ENCODE measurements at places on chromosomes 5 and 9.

- no peak for DNase-seq
Measured at GRCh38 chr5:39331861-39332381, 32.4 kb downstream of the C9 start.

- no peak for DNase-seq
Measured at GRCh38 chr5:43332401-43332800, 19.2 kb upstream of the HMGCS1 start.

- DNase-seq, result no peak
Measured at GRCh38 chr9:10003047-10003446, 609.8 kb downstream of the PTPRD start.

GRCh38 chr5:62731022-62731421 lies 152.4 kb downstream of the LRRC70 start:
- no peak for DNase-seq

DNA sequence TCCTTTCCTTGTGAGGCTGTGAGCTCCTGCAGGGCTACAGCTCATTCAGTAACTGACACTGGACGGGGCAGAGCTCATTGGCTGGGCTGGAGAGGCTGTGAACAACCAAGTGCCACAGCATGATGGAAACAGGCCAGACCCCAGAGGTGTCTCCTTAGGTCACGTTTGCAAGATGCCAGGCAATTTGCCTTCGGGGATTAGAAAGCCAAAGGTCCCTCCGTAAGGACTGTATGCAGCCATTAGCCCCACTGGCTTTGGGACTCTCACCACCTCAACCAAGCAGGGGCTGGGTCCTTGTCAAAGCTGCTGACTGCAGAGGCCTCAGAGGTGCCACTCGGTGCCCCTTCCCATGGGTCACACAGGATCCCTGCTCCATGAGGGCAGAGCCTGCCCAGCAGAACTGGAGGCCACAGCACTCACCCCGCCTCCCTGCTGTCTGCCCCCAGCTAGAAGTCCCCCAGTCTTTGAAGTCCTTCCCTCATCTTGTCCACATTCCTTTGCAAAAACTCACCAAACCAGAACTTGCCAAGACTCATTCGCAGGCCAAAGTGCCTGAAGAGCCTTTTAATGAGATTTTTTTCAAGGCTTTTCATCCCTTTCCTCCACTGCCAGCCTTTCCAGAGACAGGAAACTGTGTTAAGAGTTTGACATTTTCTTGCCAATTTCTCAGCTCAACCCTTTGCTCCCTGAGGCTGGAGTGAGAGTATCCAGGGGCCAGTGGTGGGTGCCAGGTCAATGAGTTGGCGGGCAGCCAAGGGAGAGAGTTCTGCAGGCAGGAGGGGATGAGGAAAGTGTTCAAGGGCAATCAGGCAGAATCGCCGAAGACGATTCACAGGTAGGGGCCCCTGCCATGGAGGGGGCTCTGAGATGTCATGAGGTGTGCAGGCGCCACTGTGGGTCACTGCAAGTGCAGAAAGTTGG lies 39.7 kb upstream of the SLC25A51 start:
- DNase-seq, result no peak

- no peak for DNase-seq
Measured at GRCh38 chr9:112011051-112011620, 114.5 kb downstream of the UGCG start.

DNA sequence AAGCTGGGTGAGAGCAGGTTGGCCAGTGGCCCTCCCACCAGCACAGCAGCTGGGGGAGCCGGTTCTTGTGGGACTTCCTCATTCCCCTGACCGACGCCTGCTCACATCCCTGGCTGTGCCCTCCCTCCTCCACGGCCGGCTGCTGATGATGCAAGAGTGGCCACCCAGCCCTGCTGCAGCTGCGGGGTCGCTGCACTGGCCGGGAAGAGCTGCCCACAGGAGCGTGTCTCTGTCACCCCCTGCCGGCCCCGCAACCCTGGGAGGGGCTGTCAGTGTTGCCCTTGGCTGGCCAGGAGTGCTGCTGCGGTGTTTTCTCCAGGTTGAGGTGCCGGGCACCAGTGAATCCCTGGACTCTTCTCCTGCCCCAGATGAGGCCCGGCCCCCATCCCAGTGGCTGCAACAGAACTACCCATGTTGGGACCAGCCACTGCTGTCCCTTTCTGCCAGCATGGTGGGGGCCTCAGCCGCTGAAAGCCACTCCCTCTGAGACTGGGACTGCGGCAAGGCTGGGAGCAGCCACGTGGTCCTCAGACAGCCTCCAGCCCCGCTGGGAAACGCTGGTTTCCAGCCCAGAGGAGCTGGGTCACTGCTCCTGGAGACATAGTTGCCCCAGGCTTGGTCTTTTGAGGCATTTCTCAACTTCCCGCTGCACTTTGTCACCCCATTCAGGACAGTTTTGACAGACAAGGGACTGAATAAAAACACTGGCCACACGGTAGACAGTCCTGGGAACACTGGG lies 739 bp downstream of the CARD9 start:
- DNase-seq, result no peak

- no peak for DNase-seq
Measured at GRCh38 chr9:108687006-108687987, 168.5 kb downstream of the ACTL7B start.

GRCh38 chr9:127926906-127927200 lies 3.7 kb downstream of the PIP5KL1 start:
- no peak for DNase-seq

DNA sequence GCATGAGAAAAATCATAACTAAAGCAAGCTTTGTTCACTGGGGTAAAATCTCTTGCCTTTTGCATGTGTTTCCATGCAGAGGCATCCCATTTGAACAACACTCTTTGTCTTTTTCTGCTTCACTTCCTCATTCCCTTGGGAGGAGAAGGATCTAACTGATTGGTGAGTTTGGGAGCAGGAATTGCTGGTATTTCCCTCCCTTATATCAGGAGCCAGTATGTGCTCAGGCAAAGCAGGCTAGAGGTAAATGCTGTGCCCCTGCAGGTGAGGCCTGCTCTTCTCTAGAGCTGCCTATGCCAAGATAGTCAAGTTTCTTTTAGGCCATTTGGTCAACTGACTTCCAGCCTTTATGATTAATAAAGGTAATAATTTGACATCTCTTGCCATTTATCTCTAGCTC lies 179.9 kb downstream of the COX7C start:
- no peak for DNase-seq

GRCh38 chr9:98367371-98367900 lies 112.0 kb upstream of the TBC1D2 start:
- DNase-seq, result no peak

DNA sequence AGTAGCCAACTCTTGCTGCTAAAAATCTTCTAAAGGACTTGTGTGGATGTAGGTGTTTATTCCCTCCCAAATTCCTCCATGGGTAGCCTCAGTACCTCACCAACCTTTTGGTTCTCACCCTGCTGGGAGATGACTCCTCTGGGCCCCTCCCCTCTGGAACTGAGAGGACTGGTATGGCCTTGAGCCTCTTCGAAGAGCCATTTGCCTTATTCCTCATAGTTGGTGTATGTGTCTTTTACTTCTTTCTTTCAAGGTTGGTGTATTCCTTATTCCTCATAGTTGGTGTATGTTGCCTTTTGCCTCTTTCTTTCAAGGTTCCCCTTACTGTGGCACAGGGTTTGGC lies 48.3 kb downstream of the GNAQ start:
- no peak for DNase-seq

- DNase-seq, result no peak
Measured at GRCh38 chr5:88929385-88929784, 46.4 kb upstream of the MEF2C start.

- no peak for DNase-seq
Measured at GRCh38 chr5:157471709-157472108, 11.7 kb downstream of the NIPAL4 start.

GRCh38 chr9:104746798-104747197 lies 685 bp upstream of the NIPSNAP3A start:
- no peak for DNase-seq

GRCh38 chr5:67617051-67617450 lies 420.5 kb upstream of the CD180 start:
- no peak for DNase-seq

DNA sequence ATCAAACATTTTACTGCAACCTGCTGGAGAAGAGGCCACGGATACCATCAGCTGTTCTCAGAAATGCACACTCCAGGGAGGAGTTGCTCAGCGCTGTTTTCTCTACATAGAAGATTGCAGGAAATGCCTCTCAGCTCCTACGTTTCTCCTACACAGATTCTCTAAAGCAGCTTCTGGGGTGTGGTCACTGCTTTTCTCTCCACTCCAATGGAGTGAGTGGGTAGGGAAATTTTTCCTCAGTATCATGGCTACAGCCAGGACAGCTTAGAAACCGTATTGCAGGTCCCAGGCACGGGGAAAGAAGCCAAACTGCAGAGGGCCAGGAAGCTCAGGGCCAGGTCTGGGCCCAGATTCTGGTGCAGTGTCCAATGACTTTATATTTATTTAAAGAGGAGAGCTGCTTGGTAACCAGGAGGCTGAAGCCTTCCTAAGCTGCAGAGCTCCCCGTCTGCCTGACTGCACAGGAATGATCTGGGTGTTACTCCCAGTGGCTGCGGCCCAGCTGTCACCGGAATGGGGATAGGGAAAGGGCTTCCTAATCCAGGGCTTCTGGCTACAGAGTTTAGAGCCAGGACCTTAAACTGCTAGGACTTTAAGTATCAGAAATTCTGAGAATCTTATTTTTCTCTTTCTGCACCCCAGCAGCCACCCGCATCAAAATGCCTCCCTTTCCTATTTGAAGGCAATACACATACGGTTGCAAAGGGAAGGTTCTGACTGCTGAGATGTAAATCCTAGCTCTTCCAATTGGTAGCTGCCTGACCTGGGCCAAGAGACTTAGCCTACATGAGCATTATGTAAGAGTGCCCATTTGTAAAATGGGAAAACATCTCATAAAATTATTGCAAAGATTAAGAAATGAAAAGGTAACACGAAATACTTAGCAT lies 1.4 kb upstream of the SPTAN1 start:
- no peak for DNase-seq

DNA sequence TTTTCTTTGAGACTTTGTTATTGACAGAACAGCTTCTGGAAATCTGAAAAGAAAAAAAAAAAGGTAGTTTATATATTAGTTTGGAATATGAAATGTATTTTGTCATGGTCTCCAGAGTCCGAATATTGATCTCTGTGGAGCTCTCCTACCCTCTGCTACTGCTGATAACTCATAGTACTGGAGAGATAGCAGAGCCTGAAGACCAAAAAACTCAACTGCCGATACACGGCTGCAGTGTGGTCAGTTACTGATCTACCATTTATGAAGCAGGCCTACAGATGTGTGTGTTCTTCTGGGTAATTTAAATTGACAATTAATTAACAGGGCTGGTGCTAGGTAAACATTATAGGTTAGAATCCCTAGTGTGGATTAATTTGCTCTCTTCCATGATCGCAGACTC lies 3.8 kb upstream of the FAM120A start:
- no peak for DNase-seq

DNA sequence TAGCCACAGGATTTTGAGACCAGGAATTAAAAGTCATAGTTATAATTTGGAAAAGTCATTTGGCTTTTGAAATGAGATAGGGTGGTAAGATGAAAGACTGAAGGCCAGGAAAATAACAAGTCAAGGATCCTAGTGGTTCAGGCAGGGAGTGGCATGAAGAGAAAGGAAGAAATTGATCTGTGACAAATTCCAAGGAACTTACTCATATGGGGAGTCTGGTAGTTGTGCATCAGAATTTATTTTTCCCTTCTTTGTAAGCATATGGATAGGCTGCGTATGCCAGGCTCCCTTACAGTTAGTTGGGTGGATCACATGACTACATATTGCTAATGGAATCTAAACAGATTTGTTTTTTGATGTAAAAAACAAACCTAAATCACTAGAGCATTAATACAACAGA lies 21.0 kb downstream of the ISL1 start:
- DNase-seq, result no peak

GRCh38 chr9:111148052-111149017 lies 110.1 kb upstream of the LPAR1 start:
- DNase-seq, result no peak

GRCh38 chr5:74530326-74531050 lies 110.0 kb downstream of the ENC1 start:
- DNase-seq, result no peak

DNA sequence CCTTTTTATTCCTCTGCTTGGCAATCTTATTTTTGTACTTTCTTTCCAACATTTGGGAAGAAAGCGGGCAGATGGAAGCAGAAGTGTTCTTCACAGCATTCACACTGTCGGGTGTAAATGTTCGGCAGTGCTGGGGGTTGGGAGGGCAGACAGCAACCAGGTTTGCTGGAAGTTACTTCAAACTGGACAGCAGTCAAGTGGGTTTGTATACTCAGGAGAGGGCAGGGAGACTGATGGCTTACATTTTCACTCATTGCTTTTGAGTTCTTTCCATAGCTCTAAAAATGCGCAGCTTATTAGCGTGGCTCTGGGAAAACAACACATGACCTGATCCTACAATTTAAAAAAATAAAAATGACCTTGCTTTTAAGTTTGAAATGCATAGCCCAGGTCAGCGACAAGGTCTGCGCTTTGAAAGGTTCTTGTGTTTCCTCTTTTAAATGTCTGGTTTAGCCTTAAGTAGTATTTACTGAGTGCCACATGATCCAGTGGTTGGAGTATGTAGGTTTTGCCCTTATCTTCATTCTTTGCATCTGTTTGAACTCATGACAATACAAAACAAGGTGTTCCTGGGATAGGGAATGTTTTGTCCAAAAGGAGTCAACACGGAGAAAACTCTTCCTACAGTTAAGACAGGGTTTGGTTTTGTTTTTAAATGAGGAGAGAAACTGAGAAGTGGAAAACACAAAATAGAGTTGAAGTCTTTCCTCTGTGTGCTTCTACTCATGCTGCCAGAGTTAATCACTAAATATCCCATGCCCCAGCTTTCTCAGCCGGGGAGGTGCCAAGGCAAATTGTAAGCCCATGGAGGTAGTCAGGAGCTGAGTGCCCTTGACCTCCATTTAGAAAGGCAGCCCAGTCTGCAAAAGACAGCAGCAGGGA lies 132.7 kb upstream of the DMRT1 start:
- DNase-seq, result no peak

DNA sequence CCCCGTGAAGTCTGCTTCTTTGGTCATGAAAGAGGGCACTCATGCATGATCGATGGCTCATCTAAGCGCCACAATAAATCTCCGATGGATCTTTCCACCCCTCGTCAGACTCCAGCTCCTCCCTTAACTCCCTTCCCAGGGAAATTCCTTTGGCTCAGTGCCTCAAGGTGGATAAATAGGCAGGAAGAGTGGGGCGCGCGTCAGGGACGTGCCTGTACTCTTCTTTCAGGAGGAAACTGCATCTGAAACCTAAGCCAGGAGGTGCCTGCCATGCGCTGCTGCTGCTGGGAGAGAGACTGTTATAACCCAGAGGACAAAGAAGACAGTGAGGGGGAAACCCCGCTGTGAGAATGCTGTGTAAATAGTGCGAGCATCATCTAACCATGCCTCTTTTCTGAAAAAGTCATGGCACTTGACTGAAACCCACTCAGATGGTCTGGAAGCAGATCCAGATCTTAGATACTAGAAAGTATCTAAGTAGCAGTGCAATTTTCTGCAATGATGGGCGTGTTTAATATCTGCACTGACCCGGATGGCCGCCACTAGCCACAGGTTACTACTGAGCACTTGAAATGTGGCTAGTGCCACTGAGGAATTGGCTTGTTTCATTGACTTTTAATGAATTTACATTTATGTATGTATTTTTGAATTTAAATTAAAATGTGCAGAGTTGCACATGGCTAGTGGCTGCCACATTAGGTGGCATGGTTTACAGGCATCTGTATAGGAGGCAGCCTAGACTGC lies 120.3 kb upstream of the BASP1 start:
- peak; percentile 80 for DNase-seq
